ENCODE measurements at places on chromosomes 2 and 18. TPM values are rescaled to one million over a fixed set of nuclear protein-coding genes. Genes with fewer than 3 reads are reported as not detected.

The SH3RF3 gene
- 21.8 TPM for total RNA-seq

The TBR1 gene
- under 0.01 TPM for total RNA-seq

The CCDC85A gene
- total RNA-seq, result not detected

The PRSS56 gene
- total RNA-seq, result not detected

The TMEM37 gene
- 9.8 TPM for total RNA-seq

The SEMA4F gene
- 4.5 TPM for total RNA-seq

The UGT1A10 gene
- total RNA-seq, result not detected

The FEV gene
- not detected for total RNA-seq

The FNDC4 gene
- total RNA-seq, result 10.4 TPM

The DLGAP1 gene
- under 0.01 TPM for total RNA-seq

The G6PC2 gene
- not detected for total RNA-seq

The LRRTM1 gene
- not detected for total RNA-seq

The C1GALT1C1L gene
- 0.39 TPM for total RNA-seq

The SLC38A11 gene
- not detected for total RNA-seq

The SCN9A gene
- 1.0 TPM for total RNA-seq

The TEX44 gene
- total RNA-seq, result not detected

The GPR39 gene
- not detected for total RNA-seq

The BCL11A gene
- total RNA-seq, result 2.5 TPM

The RAD51AP2 gene
- not detected for total RNA-seq

The ZNF385B gene
- total RNA-seq, result not detected

The NBEAL1 gene
- 12.5 TPM for total RNA-seq

The SPR gene
- total RNA-seq, result 12.8 TPM

The VIT gene
- 0.39 TPM for total RNA-seq

The ADGRF3 gene
- not detected for total RNA-seq

The CXCR1 gene
- total RNA-seq, result not detected

The NT5DC4 gene
- not detected for total RNA-seq

The RAX gene
- total RNA-seq, result not detected

The INO80B gene
- 23.9 TPM for total RNA-seq

The IL1A gene
- total RNA-seq, result 0.24 TPM

The TCF7L1 gene
- 1.4 TPM for total RNA-seq

The TACR1 gene
- not detected for total RNA-seq

The ITGB6 gene
- 15.0 TPM for total RNA-seq

The SNRNP27 gene
- 53.9 TPM for total RNA-seq
